Fibroblast of villous mesenchyme (primary cell): ENCODE measurements at places on chromosomes 3 and 15. TPM values are rescaled to one million over a fixed set of nuclear protein-coding genes. Genes with fewer than 3 reads are reported as not detected.
A peak's percentile ranks its signal among the peaks of the same experiment; 100 is the strongest.

GRCh38 chr15:41507820-41508290 lies 5.8 kb downstream of the LTK start:
- DNase-seq = no peak

GRCh38 chr15:57589281-57589680 lies 2.4 kb upstream of the MYZAP start:
- DNase-seq = no peak

DNA sequence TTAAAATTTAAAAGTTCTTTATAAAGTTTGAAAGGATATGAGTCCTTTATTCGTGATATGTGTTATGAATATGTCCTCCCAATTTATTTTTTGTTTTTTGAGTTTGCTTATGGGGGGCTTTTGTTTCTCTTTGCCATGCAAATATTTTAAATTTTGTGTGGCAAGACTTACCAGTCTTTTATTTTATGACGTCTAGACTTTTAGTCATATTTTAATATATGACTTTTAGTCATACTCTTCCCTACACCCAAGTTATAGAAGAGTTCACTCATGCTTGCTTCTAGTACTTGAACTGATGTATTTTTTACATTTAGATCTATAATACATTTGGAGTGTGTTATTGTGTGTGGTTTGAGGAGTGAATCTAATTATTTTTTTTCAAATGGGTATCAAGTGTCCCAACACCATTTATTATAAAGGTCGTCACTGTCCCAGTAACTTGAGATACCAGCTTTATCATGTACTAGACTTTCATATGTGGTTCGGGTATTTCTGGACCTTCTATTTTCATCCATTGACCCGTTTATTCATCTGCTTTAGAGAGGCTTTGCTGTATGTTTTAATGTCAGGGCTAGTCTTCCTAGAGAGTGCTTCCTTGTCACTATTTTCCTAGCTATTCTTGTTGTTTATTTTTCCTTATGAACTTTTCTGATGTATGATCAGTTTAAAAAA lies 755 bp downstream of the PARP15 start:
- no peak for DNase-seq

TYRO3 gene
- total RNA-seq = 13.8 and 14.5 TPM in 2 replicates

UBAP1L gene
- 1.7 and 2.3 TPM in 2 replicates for total RNA-seq

GRCh38 chr3:139325551-139325950 lies 18.3 kb upstream of the MRPS22 start:
- no peak for DNase-seq

DNA sequence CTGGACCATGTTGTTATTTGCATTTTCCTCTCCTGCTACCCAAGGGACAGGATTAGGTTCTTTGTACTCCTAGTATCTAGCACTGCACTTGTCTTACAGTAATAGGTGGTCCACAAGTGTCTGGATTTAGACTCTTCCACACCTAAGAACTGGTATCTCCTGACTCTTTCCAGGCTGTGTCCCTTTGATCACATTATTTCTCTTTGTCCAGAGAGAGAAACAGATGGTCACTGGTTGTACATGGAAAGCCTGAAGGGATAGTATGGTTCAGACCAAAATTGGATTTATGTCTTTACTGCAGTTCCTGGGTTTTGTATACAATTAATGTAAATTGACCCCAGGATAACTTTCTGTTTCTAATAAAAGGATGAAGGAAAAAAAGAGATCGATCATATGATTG lies 64.0 kb downstream of the PDE8A start:
- no peak for DNase-seq

DNA sequence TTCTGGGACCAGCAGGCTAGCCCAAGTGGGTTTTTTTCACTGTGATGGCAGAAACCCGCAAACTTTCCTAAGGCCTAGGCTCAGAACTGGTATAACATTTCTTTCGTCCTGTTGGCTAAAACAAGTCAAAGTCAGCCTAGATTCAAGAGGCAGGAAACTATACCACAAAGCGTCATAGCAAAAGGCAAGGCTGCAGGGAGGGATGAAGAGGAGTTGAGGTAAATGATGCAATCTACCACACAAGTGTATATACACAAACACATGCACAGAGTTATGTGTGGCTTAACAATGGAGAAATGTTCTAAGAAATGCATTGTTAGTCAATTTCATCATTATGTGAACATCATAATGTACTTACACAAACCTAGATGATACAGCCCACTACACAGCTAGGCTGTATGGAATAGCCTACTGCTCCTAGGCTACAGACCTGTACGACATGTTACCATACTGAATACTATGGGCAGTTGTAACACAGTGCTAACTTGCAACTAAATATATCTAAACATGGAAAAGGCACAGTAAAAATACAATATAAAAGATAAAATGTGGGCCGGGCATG lies 225.6 kb downstream of the TBL1XR1 start:
- DNase-seq = no peak

CMSS1 gene
- 7.1 and 8.6 TPM in 2 replicates for total RNA-seq

GRCh38 chr3:187456250-187456649 lies 88.1 kb downstream of the RTP4 start:
- DNase-seq = peak; percentile 6

GOLGA8G gene
- not detected in 2 replicates for total RNA-seq

DNA sequence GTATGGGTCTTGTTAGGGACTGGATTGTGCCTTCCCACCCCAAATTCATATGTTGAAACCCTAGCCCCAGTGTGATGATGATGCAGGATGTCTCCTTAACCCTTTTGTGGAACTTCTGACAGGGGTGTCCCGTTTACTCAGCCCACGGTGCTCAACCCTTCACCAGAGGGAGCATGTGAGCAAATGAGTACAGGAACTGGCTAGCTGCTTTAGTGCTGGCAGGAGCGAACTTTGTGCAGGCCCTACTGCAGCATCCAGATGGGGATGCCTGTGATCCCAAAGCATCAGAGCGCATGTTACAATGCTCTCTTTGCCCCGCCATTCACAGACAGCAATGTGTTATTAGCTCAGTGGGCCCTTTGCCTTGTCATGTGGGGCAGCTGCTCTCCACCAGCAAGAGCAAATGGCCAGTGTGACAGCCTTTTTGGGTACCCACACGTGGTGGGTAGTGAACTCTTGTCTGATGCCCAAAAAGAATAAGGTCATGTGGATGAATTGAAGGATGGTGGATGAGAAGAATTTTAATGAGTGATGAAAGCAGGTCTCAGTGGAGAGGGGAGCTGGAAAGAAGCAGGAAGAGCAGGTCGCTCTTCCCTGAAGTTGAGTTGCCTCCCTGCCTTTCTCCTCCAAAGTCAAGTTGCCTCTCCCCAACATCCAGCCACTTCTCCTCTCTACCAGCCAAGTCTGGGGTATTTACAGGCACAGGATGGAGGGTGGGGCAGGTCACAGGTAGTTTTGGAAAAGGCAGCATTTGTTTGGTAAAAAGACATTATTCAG lies 63.3 kb upstream of the STRIT1 start:
- no peak for DNase-seq

FBXO45 gene
- 9.3 and 12.5 TPM in 2 replicates for total RNA-seq

DNA sequence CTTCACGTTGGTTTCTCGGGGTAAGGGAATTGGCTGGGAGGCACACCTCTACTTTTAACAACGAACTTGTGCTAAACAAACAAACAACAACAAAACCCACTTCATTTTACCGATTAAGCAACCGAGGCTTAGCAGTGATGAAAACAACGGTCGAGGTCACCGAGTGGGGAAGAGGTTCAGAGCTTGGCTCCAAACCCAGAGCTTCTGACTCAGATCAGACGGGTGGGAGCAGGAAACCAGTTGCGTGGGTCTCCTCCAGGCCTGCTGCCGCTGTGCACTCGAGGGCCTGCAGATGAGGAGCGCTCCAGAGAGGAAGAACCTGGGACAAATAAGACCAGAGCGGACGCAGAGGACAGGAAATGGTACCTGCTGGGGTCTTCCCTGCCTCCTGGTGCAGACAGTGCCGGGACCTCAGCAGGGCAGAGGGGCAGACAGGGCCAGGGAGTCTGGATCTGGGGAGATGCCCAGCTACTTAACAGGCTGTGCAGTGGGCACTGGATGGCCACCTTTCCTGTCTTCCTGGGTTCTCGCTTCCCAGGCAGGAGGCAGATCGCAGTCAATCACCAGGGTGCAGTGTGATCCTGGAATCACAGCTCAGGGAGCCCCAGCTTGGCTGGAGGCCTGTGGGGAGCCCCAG lies 99.0 kb upstream of the MEF2A start:
- DNase-seq = peak; percentile 62

SLC24A5 gene
- total RNA-seq = not detected in 2 replicates

RFT1 gene
- 9.0 and 13.4 TPM in 2 replicates for total RNA-seq

- no peak for DNase-seq
Observed at GRCh38 chr15:74696398-74696729, 540 bp upstream of the EDC3 start.

GRCh38 chr15:93340406-93340805 lies 251.4 kb upstream of the RGMA start:
- no peak for DNase-seq

DNA sequence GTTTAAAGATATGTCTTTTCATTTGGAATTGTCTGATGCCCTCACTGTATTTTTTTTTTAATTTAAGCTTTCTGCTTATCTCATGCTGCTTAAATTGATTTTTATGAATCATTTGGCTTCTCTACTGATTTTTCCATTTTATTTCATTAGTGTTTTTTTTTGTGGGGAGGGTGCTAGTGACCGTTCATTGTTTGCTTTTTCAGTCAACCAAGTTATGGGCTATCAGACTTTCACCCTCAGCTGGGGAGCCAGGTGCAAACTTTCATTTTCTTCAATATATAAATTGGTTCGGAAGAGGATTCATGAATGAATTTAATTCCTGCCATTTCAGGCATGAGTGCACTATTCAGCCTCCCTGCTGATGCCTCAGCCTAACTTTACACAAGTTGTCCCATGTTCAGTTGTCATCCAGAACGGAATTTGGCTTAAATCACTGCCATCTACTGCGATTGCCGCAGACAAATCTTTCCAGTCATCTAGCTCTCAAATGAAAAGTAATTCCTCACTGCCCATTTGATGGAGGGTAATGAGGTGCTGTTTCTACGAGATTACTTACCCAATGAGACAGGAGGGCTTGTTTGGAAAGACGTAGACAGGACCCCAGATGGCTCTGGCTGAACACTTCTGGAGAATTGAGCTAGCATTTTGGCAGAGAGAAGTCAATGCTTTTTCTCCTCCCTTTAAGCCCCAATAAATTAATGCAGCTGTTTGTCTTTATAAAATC lies 89.9 kb upstream of the RORA start:
- DNase-seq = no peak

DNA sequence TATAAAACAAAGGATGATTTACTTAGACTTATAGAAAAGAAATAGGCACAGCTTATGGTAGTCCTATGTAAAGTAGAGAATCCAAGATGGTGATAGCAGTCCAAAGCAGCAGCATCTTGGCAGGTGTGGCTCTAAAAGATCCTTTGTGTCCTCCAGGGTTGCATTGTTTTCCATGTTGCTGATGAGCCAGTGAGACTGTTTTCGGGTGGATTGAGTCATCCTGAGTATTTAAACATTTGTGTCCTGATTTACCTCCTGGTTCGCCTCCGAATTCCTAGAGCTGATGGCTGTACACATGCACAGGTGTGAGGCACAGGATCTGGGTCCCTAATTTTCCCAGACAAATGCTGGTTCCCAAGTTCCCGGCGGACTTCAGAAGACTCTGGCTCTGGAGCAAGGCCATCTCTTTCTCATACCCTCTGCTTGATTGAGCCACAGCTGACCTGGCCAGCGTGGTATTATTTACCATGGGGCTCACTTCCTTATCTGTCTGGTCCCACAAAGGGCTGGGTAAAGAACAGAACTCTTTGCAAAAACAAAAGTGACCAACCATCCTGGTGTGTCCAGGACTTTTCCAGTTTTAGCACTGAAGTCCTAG lies 51.0 kb downstream of the ARNT2 start:
- peak; percentile 15 for DNase-seq

GRCh38 chr3:103083848-103084631 lies 649.2 kb downstream of the ZPLD1 start:
- no peak for DNase-seq

ZPLD1 gene
- total RNA-seq = 0.43 and 1.3 TPM in 2 replicates

DNA sequence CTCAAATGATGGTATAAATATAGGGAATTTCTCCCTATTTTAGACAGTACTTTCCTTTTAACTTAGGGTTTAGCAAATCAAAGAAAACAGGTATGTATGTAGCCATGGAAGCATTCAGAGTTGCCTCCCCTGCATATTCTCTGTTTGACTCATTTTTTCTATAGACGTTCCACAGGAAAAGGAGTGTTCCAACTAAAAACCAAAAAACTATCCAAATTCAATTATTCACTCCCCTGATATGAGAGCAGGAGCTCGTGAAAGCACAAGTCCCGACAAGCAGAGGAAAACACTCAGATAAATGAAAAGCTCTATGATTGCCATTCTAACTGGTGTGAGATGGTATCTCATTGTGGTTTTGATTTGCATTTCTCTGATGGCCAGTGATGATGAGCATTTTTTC lies 119.5 kb downstream of the FRMD5 start:
- no peak for DNase-seq

PCYT1A gene
- total RNA-seq = 76.3 and 110 TPM in 2 replicates

PLA2G4E gene
- total RNA-seq = not detected in 2 replicates

LRIG1 gene
- 10.4 and 17.1 TPM in 2 replicates for total RNA-seq

DNA sequence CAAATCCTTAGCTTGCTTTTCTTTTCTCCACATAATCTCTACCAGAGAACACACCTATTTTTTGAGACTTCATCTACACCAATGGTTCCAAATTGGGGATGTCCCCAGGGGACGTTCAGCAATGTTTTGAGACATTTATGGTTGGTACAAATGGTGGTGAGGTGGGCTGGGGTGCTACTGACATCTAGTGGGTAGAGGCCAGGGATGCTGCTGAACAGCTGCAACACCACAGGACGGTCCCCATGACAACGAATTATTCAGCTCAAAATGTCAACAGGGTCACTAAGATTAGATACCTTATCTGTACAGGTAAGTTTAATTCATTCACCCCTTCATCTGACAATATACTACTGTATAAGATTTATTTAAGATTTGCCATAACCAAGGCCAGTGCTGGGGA lies 14.4 kb downstream of the GK5 start:
- DNase-seq = peak; percentile 15

- no peak for DNase-seq
Observed at GRCh38 chr3:127034195-127034989, 51.5 kb downstream of the PLXNA1 start.

ACTL6A gene
- total RNA-seq = 42.5 and 48.8 TPM in 2 replicates

- no peak for DNase-seq
Observed at GRCh38 chr3:12807601-12808359, 11.3 kb downstream of the CAND2 start.

- no peak for DNase-seq
Observed at GRCh38 chr15:62021991-62022600, 38.2 kb downstream of the VPS13C start.

PAQR9 gene
- total RNA-seq = not detected in 2 replicates

CACNA2D3 gene
- 3.2 and 4.3 TPM in 2 replicates for total RNA-seq

DNA sequence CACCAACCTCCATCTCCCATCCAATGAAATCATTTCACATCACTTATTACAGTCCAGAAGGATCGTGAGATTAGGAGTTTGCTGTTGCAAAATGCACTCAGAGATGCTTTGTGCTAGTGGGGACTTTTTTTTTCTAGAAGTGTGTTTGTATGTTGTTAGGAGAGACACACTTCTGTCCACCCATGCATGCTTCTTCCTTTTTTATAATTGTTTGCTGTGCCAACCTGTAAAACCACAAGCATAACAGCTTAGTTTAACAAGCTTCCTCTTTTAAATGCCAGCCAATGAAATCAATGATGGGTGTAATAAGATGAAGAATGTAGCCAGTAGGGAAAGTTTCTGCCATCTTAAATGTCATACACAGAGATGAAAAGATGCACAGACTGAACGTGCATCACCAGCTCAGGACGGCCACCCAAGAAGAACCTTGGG lies 305.6 kb upstream of the STT3B start:
- no peak for DNase-seq
